Transverse colon (tissue), 4 donors: ENCODE measurements at places on chromosomes 16 and 17. TPM values are rescaled to one million over a fixed set of nuclear protein-coding genes. Genes with fewer than 3 reads are reported as not detected.

- peak; percentile 46 for DNase-seq
- peaks cover 9% of the 10 kb centered on the region for H3K4me1 ChIP-seq
- H3K27me3 ChIP-seq = no peaks in the 10 kb centered on the region
- no peaks in the 10 kb centered on the region for H3K36me3 ChIP-seq
Measured at GRCh38 chr17:75588596-75589011, 1.0 kb downstream of the MYO15B start.

Gene NT5M
- total RNA-seq = 4.2 TPM

- no peak overlapping the region for H3K4me3 ChIP-seq
- H3K4me1 ChIP-seq = no peaks in the 10 kb centered on the region
- no peak for DNase-seq
- no peaks in the 10 kb centered on the region for H3K36me3 ChIP-seq
- no peak overlapping the region for H3K27ac ChIP-seq
- no peaks in the 10 kb centered on the region for H3K27me3 ChIP-seq
Measured at GRCh38 chr17:72354071-72354470, 233.3 kb downstream of the SOX9 start.

DNA sequence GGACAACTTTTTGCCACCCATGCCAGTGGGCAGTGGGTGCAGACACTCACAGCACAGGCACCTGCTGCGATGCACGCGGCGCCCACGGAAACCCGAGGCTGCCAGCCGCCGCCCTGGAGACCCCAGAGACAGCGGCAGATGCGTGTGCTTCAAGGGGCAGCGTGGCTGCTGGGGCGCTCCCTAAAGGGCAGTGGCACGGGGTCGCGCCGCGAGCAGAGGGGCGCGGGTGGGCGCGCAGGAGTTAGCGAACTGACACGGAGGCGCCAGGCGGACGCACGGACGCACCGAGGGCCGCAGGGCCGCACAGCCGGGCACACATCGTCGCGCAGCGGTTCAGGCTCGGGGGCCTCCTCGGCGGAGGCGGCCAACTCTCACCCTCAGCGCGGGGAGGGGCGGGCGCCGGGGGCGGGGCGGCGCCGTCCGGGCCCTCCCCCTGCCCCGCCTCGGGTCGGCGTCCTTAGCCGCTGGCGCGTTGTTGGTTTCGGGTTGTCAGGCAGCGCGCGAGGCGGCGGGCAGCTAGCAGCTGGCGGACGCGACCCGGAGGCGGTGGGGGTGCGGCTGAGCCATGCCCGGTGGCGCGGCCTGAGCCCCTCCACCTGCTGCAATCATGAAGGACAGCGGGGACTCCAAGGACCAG lies at the start of gene KIF19:
Gene KIF19 (plus strand): TSS at position 484 of the 637 bp plus-strand sequence. CDS start 124 bp downstream, at position 608.
- no peaks in the 10 kb centered on the region for H3K36me3 ChIP-seq
- peak; percentile 67 for DNase-seq
- H3K27me3 ChIP-seq = peaks cover 38% of the 10 kb centered on the region

Gene CTRB2
- not detected for total RNA-seq

Gene PERCC1
- total RNA-seq = not detected

- H3K27me3 ChIP-seq = no peaks in the 10 kb centered on the region
- no peaks in the 10 kb centered on the region for H3K36me3 ChIP-seq
- no peaks in the 10 kb centered on the region for H3K4me1 ChIP-seq
- no peak overlapping the region for H3K27ac ChIP-seq
Measured at GRCh38 chr16:19240494-19240893, 45.0 kb upstream of the CLEC19A start.

GRCh38 chr16:67902831-67903230 lies 9.8 kb downstream of the PSKH1 start:
- H3K4me1 ChIP-seq = peaks cover 23% of the 10 kb centered on the region
- H3K4me3 ChIP-seq = no peak overlapping the region
- no peaks in the 10 kb centered on the region for H3K36me3 ChIP-seq
- peak overlapping the region; percentile 7 for H3K27ac ChIP-seq

Gene SDF2
- 69.9 TPM for total RNA-seq

DNA sequence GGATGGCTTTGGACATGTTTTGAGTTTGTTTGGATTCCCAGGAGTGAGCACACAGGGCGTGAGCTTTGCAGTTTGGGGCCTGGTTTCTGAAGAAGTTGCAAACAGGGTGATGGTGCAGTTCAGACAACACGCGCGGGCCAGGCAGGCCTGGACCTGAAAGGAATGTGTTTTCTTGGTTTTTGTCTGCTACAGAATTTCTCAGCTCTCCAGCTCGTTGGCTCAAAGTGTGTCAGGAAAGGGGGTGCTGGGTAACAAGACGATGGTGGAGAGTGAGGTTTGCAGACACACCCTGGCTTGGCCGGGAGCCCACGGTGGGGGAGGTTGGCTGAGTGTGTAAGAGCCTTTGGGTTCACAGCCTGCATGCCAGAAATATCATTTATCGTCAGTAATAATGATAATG lies 82.3 kb downstream of the CMIP start:
- H3K27ac ChIP-seq = peak overlapping the region; percentile 35
- DNase-seq = no peak
- no peaks in the 10 kb centered on the region for H3K27me3 ChIP-seq
- peaks cover 13% of the 10 kb centered on the region for H3K4me1 ChIP-seq

GRCh38 chr17:8166731-8167130 lies 4.0 kb upstream of the VAMP2 start:
- no peaks in the 10 kb centered on the region for H3K36me3 ChIP-seq
- H3K27me3 ChIP-seq = no peaks in the 10 kb centered on the region
- peaks cover 28% of the 10 kb centered on the region for H3K4me1 ChIP-seq
- no peak for DNase-seq
- no peak overlapping the region for H3K27ac ChIP-seq
- no peak overlapping the region for H3K4me3 ChIP-seq

- H3K4me3 ChIP-seq = no peak overlapping the region
- H3K4me1 ChIP-seq = peaks cover 4% of the 10 kb centered on the region
- DNase-seq = no peak
- peak overlapping the region; percentile 57 for H3K27ac ChIP-seq
Measured at GRCh38 chr16:69448470-69449193, 24.2 kb downstream of the CYB5B start.

Gene TRIM72
- 0.14 TPM for total RNA-seq

GRCh38 chr17:77995146-77995852 lies 36.8 kb downstream of the TNRC6C start:
- no peak overlapping the region for H3K27ac ChIP-seq
- no peaks in the 10 kb centered on the region for H3K4me1 ChIP-seq
- H3K4me3 ChIP-seq = no peak overlapping the region
- no peaks in the 10 kb centered on the region for H3K27me3 ChIP-seq

GRCh38 chr16:48564544-48565444 lies 45.2 kb downstream of the N4BP1 start:
- no peak for DNase-seq
- H3K27ac ChIP-seq = no peak overlapping the region
- peaks cover 4% of the 10 kb centered on the region for H3K4me1 ChIP-seq
- H3K4me3 ChIP-seq = no peak overlapping the region
- no peaks in the 10 kb centered on the region for H3K27me3 ChIP-seq

DNA sequence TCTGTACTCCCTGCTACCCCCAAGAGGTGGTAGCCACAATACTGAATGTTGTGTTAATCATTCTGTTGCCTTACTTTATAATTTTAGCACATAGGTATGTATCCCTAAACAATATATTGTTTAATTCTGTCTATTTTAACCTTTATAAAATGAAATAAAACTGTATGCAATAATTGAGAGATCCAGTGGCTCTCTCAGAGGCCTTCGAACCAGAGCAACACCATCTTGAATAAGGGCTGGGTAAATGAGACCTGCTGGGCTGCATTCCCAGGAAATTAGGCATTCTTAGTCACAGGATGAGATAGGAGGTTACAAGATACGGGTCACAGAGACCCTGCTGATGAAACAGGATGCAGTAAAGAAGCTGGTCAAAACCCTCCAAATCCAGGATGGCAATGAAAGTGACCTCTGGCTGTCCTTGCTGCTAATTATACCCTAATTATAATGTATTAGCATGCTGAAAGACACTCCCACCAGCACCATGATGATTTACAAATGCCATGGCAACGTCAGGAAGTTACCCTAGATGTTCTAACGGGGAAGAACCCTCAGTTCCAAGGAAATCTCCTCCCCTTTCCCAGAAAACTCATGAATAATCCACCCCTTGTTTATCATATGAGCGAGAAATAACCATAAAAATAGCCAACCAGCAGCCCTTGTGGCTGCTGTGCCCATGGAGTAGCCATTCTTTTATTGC lies 2.0 kb upstream of the CANT1 start:
- no peak for DNase-seq
- no peaks in the 10 kb centered on the region for H3K36me3 ChIP-seq
- peaks cover 39% of the 10 kb centered on the region for H3K4me1 ChIP-seq

Gene PROCA1
- 1.4 TPM for total RNA-seq

GRCh38 chr16:2698965-2699750 lies 16.8 kb downstream of the KCTD5 start:
- DNase-seq = no peak
- H3K4me3 ChIP-seq = no peak overlapping the region
- H3K4me1 ChIP-seq = no peaks in the 10 kb centered on the region
- peaks cover 34% of the 10 kb centered on the region for H3K36me3 ChIP-seq
- no peak overlapping the region for H3K27ac ChIP-seq

- peak within 1 kb of the TSS; percentile 92 for H3K27ac ChIP-seq
- H3K4me3 ChIP-seq = peak within 1 kb of the TSS; percentile 69
- no peaks in the 10 kb centered on the region for H3K27me3 ChIP-seq
- peaks cover 12% of the 10 kb centered on the region for H3K4me1 ChIP-seq
- peak; percentile 94 for DNase-seq
- H3K36me3 ChIP-seq = peaks cover 16% of the 10 kb centered on the region
Measured at GRCh38 chr17:34961093-34961911, at the start of the genes CCT6B and ZNF830. Gene CCT6B, minus strand, starts transcription at chr17:34961460. Its CDS starts 67 bp downstream, at chr17:34961393. Gene ZNF830, plus strand, starts transcription at chr17:34961540. Its CDS starts 27 bp downstream, at chr17:34961567.

Gene ACSM3
- 21.7 TPM for total RNA-seq

Gene NPIPB6
- total RNA-seq = not detected

DNA sequence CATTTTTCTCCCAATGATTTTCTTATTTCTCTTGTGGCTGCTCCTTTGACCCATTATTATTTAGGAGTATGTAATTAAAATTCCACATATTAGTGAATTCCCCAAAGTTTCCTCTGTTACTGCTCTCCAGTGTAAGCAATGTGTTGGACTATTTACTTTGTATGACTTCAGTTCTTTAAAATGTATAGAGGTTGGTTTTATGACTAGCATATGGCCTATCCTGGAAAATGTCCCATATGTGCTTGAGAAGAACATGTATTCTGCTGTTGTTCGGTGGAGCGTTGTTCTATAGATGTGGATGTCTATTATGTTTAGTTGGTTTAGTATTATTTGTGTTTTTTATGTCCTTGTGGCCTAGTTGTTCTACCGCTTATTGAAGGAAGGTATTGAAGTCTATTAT lies 6.0 kb upstream of the NT5M start:
- H3K4me3 ChIP-seq = no peak overlapping the region
- no peak overlapping the region for H3K27ac ChIP-seq
- no peaks in the 10 kb centered on the region for H3K27me3 ChIP-seq
- H3K36me3 ChIP-seq = no peaks in the 10 kb centered on the region

Gene BCL7C
- 13.8 TPM for total RNA-seq

Gene KRT33B
- total RNA-seq = not detected

Gene MYH13
- not detected for total RNA-seq

- no peak overlapping the region for H3K4me3 ChIP-seq
- no peak for DNase-seq
- no peaks in the 10 kb centered on the region for H3K36me3 ChIP-seq
- no peak overlapping the region for H3K27ac ChIP-seq
- no peaks in the 10 kb centered on the region for H3K4me1 ChIP-seq
Measured at GRCh38 chr16:48053418-48053745, 102.4 kb downstream of the ABCC12 start.

Gene FOXJ1
- 1.9 TPM for total RNA-seq

GRCh38 chr17:78096093-78096492 lies 32.5 kb downstream of the TMC6 start:
- no peaks in the 10 kb centered on the region for H3K27me3 ChIP-seq
- no peaks in the 10 kb centered on the region for H3K4me1 ChIP-seq
- H3K27ac ChIP-seq = no peak overlapping the region

Gene CES1
- 23.2 TPM for total RNA-seq

DNA sequence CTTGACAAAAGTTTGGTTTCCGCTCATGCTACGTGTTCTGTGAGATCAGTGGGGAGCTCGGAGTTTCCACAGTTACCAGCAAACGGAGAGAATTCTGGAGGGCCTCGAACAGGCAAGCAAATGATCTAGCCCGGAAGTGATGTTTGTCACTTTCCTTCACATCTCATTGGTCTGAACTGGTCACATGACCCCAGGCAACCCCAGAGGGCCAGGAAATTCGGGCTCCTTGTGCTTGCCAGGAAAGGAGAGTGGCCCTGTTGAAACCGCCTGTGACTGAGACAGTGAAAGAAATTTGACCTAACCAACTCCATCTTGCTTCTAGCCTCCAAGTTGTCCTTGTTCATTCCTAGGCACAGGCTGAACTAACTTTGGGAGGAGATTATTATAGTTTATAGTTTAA lies 23.0 kb downstream of the SPPL2C start:
- H3K36me3 ChIP-seq = no peaks in the 10 kb centered on the region
- H3K27me3 ChIP-seq = peaks cover 36% of the 10 kb centered on the region
- H3K4me3 ChIP-seq = no peak overlapping the region
- no peaks in the 10 kb centered on the region for H3K4me1 ChIP-seq
- DNase-seq = no peak

GRCh38 chr16:84617041-84617790 lies 662 bp downstream of the COTL1 start:
- peak; percentile 59 for DNase-seq
- H3K4me1 ChIP-seq = peaks cover 38% of the 10 kb centered on the region
- H3K36me3 ChIP-seq = no peaks in the 10 kb centered on the region
- peak overlapping the region; percentile 85 for H3K4me3 ChIP-seq
- H3K27me3 ChIP-seq = no peaks in the 10 kb centered on the region

Gene NSRP1
- total RNA-seq = 60.2 TPM

- no peaks in the 10 kb centered on the region for H3K27me3 ChIP-seq
- H3K36me3 ChIP-seq = no peaks in the 10 kb centered on the region
- DNase-seq = no peak
- H3K4me1 ChIP-seq = peaks cover 11% of the 10 kb centered on the region
Measured at GRCh38 chr17:50666316-50666715, 31.6 kb downstream of the ABCC3 start.

GRCh38 chr16:19850131-19850817 lies 34.4 kb downstream of the GPRC5B start:
- no peaks in the 10 kb centered on the region for H3K27me3 ChIP-seq
- H3K36me3 ChIP-seq = no peaks in the 10 kb centered on the region
- no peak overlapping the region for H3K27ac ChIP-seq
- no peak overlapping the region for H3K4me3 ChIP-seq

Gene TMIGD1
- total RNA-seq = 157 TPM

GRCh38 chr16:58814348-58814801 lies 80.3 kb upstream of the GOT2 start:
- no peak overlapping the region for H3K27ac ChIP-seq
- H3K4me3 ChIP-seq = no peak overlapping the region
- no peaks in the 10 kb centered on the region for H3K36me3 ChIP-seq
- no peaks in the 10 kb centered on the region for H3K4me1 ChIP-seq
- no peaks in the 10 kb centered on the region for H3K27me3 ChIP-seq
